ENCODE measurements at places on chromosomes 16 and 17.

DNA sequence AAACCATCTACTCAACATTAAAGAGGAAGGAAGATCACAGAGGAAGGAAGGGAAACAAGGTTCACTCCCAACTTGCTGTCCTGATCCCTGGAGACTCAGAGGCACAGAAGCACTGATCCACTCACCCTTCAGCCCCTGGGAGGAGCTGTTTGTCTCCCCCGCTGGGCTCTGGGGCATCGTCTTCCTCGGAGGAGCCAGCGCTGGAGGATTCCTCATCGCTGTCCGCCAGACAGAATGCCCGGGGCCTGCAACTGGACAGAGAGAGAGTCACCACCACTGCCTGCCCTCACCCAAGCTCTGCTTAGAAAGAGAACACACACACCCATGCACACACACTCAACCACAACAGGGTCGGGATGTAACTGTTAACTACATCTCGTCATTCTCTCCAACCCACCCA is 24.8 kb upstream of the ERN1 start:
- DNase-seq, result peak; percentile 47

DNA sequence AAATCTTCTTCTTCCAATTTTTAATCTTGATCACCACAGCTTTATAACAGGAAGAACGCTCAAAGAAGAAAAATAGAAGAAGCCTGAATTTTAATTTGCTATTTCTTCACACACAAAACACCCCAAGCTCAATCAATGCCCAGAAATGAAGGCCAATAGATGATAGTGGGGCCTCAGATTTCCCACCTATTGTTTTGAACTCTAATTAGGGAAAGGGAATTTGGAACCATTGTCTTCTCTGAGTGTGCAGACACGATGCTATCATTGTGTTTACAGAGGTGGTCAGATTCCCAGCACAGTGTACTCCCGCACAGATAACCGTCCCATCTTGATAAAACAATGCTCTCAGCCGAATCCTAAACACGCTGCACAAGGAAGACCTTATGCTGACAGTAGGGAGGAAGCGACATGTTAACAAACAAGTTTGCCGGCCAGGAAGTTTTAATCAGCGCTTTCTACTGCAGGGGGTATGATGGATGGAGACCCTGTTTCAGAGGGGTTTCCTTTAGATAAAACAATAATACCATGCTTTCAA is 684.7 kb downstream of the MAF start:
- no peak for DNase-seq

- no peak for DNase-seq
Observed at GRCh38 chr17:38449364-38449763, 21.1 kb downstream of the ARHGAP23 start.

GRCh38 chr17:51527225-51527982 is 267.1 kb downstream of the UTP18 start:
- no peak for DNase-seq

GRCh38 chr17:50763716-50764475 is 3.4 kb downstream of the ANKRD40CL start:
- no peak for DNase-seq

- DNase-seq, result no peak
Observed at GRCh38 chr17:81819708-81820107, 13.4 kb downstream of the MCRIP1 start.

- DNase-seq, result peak; percentile 53
Observed at GRCh38 chr17:67165201-67165600, 79.8 kb downstream of the HELZ start.

DNA sequence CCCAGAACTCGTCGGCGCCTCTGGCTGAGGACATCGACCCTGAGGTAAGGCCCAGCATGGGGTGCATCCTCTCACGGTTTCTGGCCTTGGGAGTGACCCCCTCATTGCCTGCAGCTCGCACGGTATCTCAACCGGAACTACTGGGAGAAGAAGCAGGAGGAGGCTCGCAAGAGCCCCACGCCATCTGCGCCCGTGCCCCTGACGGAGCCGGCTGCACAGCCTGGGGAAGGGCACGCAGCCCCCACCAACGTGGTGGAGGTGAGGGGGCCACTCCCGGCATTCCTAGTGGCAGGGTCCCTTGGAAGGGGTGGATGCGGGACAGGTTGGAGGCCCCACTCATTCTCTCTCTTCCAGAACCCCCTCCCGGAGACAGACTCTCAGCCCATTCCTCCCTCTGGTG is 8.4 kb upstream of the MRPL12 start:
- no peak for DNase-seq

DNA sequence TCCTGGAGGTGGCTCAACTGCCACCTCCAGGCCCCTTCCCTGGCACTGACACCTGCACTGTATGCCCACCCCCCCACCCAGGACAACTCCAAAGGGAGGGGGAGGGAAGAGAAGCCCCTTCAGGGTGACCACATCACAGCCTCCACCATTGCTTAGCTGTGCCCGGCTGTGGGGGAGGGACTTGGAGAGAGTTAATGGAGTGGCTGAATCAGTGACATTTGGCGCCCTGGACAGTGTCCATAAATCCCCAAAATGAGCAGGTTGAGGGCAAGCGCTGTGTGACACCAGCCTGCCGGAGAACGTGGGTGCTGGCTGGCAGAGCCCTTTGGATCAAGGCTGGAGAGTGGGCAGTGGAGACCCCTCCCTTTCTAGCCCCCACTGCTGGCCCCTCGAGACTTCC is 883 bp downstream of the USH1G start:
- DNase-seq, result no peak

- DNase-seq, result no peak
Observed at GRCh38 chr17:66941773-66942450, 22.6 kb upstream of the CACNG4 start.

DNA sequence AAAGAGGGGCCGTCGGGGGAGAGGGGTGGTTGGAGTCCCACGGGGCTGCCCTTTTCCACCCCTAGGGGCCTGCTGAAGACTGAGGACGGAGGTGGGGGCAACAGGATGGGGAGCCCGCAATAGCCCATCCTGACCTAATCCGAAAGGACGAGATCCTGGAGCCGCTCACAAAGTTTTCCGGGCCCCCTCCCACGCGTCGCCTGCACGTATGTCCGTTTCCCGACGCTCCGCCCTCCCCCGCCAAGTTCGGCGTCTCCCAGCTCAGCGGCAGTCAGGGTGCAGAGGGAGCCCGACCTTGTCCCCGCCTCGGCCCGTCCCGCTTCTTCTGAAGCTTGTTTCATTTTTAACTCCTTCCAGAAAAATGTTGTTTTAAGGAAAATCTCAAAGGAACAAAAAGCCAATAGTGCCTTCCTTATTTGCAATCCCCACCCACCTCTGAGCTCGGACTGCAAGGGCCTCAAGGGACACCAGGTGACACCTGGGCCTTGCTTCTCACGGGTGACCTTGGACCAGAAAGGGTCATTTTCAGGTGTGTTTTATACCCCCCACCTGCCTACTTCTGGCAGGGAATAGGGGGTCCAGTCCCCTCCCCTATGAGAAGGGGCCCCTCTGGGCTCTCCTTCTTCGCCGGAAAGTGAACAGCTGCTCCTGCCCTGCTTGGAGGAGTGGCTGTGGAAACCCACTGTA is 3.4 kb upstream of the ZNF423 start:
- DNase-seq, result peak; percentile 85

DNA sequence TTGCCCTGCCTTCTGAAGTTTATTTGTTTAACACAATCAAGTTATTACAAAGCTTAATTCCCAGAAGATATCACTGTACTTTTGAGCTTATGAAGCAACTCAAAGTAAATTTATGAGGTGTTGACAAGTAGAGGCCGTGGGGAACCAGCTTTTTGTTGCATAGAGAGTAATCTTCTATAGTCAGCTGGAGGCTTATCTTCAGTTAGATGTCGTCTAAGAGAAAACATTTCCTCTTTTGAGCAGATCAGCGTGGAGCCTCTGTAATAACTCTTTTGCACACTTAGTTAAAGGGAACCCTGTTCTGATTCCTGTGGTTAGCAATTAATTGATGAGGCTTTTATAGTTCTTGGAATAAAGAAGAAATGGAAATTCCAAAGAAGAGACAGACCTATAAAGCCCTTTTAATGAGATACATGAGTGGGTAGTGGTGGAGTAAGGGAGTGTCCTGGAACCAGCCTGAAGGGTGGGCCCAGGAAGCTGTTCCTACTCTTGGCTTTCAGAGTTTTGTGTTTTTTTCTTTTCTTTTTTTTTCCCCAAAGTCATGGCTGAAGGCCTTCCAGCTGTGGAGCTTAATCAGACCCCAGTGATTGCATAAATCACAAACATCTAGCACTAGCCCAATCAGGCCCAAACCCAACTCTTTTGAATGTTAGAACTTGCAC is 28.9 kb upstream of the MAP3K14 start:
- DNase-seq, result no peak

DNA sequence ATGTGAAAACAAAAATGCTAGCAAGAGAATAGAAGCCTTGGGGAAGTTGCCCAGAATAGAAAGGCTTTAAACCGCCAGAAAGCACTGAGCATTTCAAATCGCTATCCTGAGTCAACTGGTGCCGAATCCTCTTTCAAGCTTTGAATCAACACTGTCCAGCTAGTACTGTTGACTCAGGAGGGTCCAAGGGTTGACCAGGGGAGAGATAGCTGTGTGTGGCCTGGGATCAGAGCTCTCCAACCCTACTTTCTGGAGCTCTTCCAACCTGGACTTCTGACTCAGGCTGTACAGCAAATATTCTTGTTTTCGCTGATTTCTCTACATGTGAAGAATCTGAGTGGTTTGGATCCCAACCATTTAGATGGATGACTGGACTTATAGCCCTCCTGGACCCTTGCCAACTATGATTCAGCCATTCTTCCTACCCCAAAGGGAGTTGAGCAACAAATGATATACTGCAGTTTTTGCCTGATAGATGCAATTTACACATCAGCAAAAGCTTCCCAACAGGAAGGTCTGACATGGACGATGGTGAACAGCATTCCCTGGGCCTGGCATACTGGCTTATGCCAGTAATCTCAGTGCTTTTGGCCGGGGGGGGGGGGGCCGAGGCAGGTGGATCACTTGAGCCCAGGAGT is 154.0 kb upstream of the SDK2 start:
- DNase-seq, result no peak

GRCh38 chr17:76479515-76480060 is 12.2 kb downstream of the AANAT start:
- DNase-seq, result no peak

- peak; percentile 55 for DNase-seq
Observed at GRCh38 chr17:82866590-82867191, 26.9 kb upstream of the ZNF750 start.

DNA sequence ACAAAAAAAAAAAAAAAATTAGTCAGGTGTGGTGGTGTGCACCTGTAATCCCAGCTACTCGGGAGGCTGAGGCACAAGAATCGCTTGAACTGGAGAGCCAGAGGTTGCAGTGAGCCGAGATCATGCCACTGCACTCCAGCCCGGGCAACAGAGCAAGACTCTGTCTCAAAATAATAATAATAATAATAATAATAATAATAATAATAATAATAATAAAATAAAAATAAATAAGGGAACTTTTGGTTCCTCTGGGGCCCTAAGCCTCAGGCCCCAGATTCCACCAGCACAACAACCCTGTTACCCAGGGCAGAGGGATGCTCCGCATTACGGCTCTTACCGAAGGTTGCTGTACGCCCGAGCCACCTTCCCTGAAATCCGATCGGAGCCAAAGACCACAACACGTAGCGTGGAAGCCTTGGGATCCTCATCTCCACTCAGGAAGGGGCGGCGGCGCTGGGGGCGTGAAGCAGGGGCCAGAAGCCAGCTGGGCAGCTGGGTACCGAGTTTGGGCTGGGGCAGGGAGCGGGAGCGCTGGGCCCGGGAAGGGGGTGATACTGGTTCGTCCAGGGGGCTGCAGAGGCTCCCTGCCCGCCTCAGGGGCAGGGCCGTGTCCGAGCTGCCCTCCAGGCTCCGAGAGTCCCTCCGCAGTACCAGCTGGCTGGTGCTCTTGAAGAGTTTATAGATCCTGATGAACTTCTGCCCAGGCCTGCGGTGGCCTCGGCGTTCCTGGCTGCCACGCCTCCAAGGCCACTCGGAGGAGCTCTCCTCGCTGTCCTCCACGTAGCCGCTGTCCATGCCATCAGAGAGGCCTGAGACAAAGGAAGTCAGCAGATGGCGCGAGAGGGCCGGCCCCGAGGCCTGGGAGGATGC is 20.6 kb upstream of the PIK3R6 start:
- DNase-seq, result peak; percentile 66

DNA sequence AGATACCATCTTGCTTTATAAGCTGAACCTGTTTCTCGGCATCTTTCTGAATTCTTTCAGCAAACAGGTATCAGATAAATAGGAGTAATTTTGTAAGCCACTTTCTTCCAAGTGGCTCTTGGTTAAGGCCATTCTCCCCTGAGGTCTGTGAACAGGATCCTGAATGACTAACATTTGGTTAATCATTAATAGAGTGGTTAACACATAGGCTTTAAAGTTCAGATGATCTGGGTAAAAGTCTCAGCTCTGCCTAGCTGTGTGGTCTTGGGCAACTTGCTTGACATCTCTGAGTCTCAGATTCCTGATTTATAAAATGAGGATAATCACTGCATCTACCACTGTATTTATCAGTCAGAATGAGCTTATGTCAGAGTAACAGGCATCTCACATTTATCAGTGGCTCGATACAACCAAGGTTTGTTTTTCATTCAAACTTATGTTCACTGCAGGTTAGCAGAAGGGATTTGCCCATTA is 44.4 kb upstream of the ANKFN1 start:
- no peak for DNase-seq

- no peak for DNase-seq
Observed at GRCh38 chr16:49931916-49932315, 76.0 kb upstream of the ZNF423 start.

DNA sequence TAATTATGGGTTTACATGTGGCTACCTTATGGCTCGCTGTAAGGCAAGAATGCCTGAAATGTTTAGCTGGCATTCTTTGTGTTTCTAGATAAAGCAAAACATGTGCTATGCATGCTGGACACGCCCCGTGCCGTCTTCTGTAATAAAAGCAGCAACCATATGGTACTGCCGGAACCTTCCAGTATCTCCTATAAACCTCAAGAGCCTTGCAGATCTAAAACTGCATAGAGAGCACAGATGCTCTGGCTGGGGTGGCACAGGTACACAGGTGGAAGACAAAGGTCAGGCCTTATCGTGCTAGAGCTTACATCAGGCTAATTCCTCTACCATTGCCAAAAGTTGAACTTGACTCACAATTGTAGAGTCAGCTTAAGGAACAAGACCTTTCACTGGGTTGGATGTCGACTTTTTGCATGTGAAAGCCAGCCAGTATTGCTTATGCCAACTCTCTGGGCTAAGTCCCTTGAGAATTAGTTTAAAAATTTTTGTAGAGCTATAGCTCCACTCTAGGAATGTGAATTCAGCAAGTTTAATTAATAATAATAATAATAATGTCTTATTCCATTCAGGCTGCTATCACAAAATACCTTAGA is 187.4 kb upstream of the CACNG5 start:
- DNase-seq, result no peak

- DNase-seq, result no peak
Observed at GRCh38 chr17:61584266-61584665, 6.8 kb downstream of the NACA2 start.

DNA sequence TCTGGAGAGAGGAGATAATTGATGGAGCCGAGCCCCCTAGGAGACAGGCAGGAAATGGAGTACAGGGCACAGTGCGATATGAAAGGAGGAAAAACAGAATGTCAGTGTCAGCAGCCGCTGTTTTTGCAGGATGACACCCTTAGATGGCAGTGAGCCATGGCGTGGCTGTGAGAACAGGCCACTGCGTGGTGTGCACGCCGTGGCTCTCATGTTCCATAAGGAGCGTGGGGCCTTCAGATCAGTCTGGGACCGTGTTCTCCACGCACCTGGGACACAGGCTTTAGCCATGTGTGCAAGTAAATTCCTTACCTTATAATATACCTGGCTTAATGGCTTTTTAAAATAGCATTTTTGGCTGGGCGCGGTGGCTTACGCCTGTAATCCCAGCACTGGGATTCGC is 198.0 kb downstream of the KATNIP start:
- no peak for DNase-seq

GRCh38 chr17:64262198-64262999 is 661 bp downstream of the TEX2 start:
- peak; percentile 82 for DNase-seq

GRCh38 chr17:21357696-21358656 is 18.2 kb upstream of the KCNJ12 start:
- DNase-seq, result peak; percentile 24
